Motor neuron (in vitro differentiated cells): ENCODE measurements at places on chromosomes 4 and X. TPM values are rescaled to one million over a fixed set of nuclear protein-coding genes. Genes with fewer than 3 reads are reported as not detected.

GRCh38 chrX:747176-747575, 116.6 kb downstream of the SHOX start:
- no peak for ATAC-seq

DNA sequence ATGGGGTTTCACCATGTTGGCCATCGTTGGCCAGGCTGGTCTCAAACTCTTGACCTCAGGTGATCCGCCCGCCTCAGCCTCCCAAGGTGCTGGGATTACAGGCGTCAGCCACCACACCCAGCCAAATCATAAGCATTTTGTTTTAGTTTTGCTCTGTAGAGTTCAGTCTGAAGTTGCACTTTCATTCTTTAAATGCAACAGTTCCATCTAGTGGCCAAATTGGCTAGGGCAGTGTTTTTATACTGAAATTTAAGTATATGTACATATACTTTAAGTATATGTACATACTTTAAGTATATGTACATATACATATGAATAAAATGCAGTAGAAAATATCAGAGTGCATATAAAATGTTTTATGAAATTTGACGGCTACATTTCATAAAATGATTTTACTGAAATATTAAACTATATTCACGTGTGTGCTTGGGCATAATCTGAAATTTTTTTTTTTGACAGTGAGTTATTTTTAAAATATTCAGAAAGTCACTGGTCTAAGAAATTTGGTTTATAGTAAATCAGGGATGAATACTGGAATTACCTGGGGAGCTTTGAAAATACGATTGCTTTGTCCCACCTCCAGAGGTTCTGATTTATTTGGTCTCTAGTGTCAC, 145.5 kb downstream of the NWD2 start:
- ATAC-seq = no peak

Gene HHIP
- 7.8 and 16.2 TPM in 2 replicates for total RNA-seq

DNA sequence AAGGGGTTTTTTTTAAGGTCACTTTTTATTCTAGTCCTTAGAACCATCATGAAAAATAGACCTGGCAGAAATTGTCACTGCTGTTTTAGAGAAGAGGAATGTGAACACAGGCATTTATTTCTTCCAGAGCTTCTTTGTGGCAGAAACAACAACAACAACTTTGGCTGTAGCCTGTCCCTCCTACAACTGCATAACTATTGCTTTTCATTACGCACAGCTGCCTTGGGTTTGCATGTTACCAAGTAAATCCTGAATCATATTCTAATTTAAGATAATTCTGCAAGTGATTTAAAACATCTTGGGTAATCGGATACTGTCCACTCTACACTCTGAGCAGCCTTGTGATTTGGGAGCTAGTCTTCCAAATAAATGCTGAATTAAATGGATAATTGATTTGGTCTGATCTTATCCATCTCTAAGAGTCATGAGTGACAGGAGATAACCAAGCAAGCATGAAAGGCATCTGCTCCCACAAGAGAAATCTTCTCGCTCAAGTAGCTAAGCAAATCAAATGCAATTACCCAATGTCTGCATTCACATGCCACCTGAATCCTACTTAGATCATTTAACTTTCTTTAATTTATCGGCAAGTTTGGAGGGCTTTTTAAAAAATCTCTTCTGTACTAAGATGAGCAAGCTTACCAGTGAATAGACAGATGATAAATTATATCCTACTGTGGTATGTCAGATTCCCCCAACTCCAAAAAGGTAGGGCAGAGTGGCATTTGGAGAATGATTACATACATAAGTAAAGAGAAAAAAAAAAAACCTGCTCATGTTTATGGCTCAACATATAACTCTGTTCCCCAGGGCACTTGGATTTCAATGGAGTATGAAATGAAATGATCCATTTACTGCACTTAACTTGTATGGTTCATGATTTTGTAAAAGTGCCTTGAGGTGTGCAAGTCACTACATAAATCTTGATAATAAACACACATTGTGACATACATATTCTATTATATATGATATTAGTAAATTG, 73.6 kb downstream of the EGF start:
- peak; percentile 95 for ATAC-seq

DNA sequence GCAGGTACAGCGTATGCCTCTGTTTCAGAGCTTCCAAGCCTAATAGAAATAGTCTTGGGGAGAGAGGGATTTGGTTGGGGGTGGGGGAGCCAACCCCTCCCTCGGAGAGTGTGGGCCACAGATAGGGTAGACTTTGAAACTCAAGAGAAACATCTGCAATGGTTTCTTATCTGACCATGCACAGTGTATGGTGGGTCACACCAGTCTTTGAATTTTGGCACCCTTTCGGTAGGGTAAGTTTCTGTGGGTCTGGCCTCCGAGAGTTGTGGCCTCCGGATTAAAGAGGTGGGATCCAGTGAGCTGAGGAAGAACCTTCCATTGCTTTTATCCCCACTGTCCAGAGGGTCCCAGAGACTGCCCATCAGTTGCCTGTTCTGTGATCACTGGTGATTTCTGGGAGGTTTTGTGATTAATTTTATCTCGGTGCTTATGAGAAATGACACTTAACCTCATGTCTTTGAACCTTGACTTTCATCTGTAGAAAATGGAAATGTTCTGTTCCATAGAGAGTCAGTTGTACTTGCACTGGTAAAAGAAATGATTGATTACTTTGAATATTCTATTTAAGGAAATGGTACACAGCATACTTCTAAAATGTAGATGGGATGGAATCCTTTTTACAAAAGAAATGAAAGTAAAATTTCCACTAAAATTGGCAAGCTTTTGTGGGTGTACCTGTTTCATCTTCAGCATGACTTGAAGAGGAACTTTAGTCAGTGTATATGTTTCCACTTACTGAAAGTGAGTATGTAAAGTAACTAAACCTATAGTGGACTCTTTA, 62.7 kb downstream of the TMEM131L start:
- ATAC-seq = no peak

- ATAC-seq = no peak
Observed at GRCh38 chrX:55484948-55485347, 4.7 kb downstream of the USP51 start.

GRCh38 chrX:17919896-17920446, 58.9 kb upstream of the RAI2 start:
- ATAC-seq = no peak

- no peak for ATAC-seq
Observed at GRCh38 chrX:88903989-88904718, 157.1 kb downstream of the CPXCR1 start.

Gene PDE6B
- total RNA-seq = 4.2 and 8.6 TPM in 2 replicates

DNA sequence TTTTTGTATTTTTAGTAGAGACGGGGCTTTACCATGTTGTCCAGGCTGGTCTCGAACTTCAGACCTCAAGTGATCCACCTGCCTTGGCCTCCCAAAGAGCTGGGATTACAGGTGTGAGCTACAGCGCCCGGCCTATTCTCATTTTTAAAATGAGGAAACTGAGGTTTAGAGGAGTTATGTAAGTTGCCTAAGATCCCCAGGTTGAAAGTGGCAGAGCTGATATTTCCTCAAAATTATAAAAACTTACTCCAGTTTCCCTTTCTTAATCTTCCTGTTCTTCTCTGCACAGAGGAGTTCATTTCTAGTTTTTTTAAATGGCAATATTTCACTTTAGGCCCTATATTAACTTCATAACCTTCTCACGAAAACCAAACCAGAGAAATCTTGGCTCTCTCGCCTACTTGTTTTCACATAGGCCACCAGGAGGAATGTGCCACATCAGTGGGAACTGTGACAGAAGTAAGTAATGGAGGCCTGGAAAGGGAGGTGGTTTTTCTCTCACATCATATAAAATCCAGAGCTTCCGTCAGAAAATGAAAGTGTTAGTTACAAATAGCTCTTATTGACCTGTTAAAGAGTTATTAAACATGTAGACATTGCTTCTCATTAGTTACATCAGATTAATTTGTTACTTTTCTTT, 16.1 kb upstream of the RS1 start:
- no peak for ATAC-seq

- ATAC-seq = no peak
Observed at GRCh38 chrX:16838202-16839066, 31.7 kb downstream of the RBBP7 start.

GRCh38 chr4:4474476-4474875, 67.4 kb downstream of the STX18 start:
- ATAC-seq = no peak

DNA sequence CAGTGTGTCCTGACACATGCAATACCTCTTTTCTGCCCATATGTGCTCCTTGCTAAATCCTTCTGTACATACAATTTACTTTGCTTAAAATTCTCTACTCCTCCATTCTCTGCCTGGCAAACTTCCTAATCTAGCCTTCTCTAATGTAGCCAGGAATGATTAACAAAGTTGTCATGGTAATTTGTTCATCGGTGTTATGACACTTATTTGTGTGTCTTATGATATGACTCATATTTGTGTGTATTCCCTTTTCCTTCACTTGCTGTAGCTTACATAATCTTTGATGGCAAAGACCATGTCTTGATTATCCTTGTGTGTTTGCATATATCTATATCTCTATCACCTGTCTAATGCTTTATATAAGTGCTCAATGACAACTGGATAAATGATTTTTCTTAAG, 133.3 kb downstream of the COL25A1 start:
- no peak for ATAC-seq

DNA sequence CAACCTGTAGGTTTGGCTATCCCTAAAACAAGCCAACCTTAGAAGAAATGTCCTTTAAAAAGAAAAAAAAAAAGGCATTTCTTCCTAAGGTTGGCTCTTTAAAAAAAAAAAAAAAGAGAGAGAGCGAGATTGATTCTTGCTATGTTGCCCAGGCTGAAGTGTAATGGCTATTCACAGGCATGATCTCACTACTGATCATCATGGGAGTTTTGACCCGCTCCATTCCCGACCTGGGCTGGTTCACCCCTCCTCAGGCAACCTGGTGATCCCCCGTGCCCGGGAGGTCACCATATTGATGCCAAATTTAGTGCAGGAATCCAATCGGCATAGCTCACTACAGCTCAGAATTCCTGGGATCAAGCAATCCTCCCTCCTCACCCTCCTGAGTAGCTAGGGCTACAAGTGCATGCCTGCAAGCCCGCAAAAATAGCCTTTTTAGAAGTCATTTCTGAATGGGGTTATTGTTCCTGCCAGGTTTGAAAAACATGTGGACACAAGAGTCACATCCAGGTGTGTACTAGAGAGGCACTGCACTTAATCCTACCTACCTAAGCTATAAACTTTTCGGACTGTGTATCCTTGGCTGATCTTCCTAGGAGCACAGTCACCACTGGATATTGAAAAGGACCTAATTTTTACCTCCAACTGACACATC, 61.4 kb upstream of the ZCCHC13 start:
- no peak for ATAC-seq

DNA sequence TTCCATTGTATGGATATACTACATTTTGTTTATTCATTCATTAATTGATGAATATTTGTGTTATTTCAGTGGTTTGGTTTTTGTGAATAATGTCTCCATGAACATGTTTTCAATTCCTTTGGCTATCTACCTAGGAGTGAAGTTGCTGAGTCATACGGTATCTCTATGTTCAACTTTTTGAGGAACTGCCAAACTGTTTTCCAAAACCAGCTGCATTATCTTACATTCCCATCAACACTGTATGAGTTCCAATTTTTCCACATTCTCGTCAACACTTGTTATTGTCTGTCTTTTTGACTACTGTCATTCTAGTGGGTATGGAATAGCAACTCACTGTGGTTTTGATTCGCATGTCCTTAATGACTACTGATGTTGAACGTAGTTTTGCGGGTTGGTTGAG, 388.6 kb upstream of the MAGEB2 start:
- no peak for ATAC-seq

DNA sequence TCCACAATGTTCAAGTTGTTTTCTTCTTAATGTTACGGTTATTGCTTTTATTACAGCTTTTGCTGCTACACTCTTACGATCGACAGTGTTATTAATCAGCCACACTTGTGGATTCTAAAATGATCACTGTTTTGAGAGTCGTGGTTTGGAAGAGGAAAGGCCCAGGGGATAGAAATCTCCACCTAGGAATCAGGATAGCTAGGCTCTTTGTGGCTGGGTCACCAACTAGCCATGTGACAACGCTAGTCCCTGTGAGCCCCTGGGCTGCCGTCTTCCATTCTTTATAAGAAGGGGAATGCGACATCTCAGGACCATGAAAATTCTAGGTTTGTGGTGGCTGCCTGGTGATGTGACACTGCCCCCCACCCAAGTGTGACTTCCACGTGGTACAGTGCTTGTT, 380 bp downstream of the SLC34A2 start:
- no peak for ATAC-seq

- ATAC-seq = no peak
Observed at GRCh38 chr4:78426972-78427371, 124.6 kb upstream of the ANXA3 start.

Gene SOX3
- total RNA-seq = 103 and 116 TPM in 2 replicates

DNA sequence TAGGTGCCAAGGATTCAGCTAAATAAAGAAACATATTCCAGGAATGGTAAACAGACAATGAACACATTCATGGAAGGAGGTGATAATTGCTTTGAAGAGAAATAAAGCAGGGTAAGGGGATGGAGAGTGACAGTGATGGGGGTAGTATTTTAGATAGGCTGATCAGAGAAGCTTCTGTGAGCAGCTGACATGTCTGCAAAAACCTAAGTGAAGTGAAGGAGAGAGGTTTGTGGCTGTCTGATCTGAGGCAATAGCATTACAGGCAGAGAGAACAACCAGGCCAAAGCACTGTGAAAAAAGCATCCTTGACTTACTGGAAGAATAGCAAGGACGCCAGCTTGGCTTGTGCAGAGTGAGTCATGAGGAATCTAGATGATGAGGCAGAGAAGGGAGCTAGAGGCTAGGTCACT, 271.9 kb upstream of the GATB start:
- peak; percentile 89 for ATAC-seq

Gene XAGE1A
- total RNA-seq = not detected in 2 replicates

DNA sequence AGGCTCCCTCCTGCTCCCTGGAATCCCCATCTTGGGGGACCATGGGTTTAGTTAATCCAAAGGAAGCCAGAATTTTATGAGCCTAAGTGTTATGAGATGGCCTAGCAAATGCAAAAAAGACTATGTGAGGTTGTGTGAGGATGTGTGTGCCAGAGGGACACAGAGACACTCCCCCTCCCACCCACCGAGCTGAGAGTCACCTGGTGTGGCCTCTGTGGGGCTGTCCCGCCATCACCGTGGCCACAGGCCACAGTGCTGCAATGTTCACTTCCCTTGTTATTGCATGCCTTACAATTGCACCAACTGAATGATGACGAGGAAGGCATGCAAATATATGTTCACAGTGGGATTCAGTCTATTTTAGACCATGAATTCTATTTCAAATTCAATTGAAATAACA, 601 bp upstream of the FGFBP2 start:
- no peak for ATAC-seq

- no peak for ATAC-seq
Observed at GRCh38 chrX:101237041-101237440, 17.5 kb downstream of the DRP2 start.

Gene CYBB
- 0.11 and 0.19 TPM in 2 replicates for total RNA-seq

Gene ABCG2
- total RNA-seq = 0.05 and 0.21 TPM in 2 replicates

DNA sequence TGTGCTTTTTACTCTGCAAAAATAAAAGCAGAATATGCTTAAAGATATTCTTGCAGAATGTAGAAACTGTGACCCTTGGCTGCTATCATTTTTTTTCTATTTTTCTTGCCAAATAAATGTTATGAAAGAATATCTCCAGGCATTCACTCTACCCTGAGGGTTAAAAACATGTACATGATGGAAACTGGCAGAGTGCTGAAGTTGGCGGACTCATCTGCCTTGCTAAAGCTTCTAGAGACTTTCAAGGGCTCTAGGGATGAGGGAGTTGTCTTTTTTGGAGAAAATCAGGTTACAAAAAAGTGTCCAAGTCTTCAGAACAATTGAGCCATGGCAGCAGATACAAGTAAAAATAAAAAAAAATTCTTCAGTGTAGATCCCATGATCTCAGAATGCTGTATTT, 40.5 kb upstream of the NRK start:
- ATAC-seq = no peak
